Fibroblast of skin of back (primary cell): ENCODE measurements at places on chromosomes 16 and 17.

- peak; percentile 61 for DNase-seq
Observed at GRCh38 chr17:19650826-19651225, 2.3 kb downstream of the ALDH3A2 start.

DNA sequence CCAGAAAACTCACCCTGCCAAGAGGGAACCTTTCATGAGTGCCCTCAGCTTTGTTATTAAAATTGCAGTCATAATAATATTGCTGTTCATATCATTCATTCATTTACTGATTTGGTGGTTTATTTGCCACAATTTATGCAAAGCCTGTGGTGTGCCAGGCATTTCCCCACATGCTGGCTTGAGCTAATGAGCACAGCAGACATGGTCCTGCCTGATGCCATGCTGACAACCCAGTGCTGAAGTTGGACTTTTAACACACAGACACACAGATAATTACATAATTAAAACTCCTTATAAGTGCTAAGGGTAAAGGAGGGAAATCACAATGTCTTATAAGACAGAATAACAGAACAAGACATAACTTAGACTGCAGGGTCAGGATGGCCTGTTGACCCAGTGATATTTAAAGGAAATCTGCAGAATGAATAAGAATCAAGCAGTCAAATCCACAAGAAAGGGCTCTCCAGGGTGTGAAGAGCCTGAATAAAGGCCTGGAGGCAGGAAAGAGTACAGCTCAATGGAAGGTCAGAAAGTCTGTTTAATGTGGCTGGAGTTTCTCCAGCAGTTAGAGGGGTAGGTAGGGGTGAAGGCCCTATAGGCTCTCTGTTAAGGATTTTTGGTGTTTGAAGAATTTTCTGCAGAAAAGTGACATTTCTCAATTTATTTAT is 196.9 kb upstream of the CDH11 start:
- DNase-seq, result no peak

DNA sequence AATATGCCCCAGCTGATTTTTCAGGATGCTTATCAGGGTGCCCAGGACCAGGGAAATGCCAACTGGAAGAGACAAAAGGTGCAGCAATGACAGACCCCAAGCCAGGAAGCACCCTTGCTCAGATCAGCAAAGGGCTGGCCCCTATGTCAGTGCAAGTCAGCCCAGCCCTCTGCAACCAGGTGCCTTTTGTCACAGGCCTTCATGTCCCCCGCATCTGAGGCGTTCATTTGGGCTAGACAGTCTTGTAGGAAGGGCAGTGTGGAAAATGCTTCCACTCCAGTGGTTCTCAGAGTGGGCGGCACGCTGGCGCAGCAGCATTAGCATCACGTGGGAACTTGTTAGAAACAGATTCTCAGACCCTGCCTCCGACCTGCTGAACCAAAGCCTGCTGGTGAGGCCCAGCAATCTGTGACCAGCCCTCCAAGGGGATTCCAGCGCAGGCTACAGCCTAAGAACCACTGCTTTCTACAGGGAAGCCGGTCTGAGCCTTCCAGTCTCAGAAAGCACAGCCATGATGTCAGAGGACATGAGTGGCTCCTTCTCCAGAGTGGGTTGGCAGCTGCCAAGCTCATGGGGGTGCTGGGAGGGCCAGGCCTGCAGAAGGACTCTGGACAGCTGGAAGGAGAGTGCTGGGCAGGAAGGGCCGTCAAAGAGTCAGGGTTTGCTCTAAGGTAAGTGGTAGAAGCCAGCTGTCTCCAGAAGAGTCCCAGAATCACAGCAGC is 13.1 kb downstream of the SLC47A2 start:
- no peak for DNase-seq

DNA sequence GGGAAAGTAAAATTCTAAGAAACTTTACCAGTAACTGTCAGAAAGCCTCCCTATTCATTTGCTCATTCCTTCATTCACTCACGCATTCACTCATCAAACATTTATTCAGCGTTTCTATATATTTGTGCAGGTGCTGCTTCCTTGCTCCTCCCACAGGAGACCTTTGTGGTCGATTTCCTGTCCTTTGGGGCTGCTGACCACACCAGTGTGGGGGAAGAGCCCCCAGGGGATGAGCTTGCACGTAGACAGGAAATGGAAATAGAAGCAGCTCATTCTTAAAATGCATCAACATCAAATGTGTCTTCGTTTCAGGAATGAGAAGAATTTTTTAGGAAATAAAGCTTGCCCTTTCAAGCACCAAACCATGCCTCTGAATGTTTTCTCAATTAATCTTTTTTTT is 9.6 kb downstream of the PIK3R6 start:
- DNase-seq, result peak; percentile 95

DNA sequence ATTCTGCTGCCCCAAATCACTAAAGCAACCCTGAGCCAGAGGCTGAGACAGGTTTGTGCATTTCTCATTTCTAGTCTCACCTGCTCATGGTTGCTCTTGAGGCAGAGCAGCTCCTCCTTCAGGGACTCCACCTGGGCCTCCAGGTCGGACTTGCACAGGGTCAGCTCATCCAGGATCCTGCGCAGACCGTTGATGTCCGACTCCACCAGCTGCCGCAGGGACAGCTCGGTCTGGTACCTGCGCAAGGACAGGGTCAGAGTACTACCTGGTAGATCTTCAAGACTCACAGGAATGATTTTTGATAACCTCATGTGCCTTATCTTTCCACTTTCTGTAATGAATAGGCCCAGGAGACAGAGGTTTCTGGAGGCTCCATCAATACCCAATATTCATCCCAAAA is 1.1 kb downstream of the KRT31 start:
- DNase-seq, result no peak

DNA sequence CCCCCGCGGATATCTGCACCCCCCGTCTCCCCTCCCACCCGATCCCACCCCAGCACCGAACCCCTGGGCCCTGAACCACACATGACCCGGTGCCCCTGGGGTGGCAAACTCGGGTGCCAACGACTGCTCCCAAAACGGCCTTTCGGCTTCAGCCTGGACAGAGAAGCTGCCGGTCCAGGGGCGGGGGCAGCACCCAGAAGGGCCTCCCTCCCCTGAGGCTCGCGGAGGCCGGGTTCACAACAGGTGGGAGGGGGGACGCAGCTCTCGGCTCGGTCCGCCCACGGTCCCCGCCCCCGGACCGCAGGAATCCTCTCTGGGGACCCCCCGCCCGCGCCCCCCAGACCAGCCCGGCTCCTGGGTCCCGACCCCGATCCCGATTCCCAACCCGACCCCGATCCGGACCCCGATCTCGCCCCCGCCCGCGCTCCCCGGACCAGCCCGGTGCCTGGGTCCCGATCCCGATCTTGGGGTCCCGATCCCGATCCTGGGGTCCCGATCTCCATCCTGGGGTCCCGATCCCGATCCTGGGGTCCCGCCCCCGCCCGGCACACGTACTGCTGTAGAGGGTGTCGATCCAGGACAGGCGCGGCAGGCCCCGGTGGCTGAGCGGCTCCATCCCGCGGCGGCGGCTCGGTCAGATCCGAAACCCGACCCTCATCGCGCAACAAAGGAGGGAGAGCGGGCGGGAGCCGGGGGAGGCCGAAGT is 516 bp downstream of the ABR start:
- DNase-seq, result peak; percentile 52

DNA sequence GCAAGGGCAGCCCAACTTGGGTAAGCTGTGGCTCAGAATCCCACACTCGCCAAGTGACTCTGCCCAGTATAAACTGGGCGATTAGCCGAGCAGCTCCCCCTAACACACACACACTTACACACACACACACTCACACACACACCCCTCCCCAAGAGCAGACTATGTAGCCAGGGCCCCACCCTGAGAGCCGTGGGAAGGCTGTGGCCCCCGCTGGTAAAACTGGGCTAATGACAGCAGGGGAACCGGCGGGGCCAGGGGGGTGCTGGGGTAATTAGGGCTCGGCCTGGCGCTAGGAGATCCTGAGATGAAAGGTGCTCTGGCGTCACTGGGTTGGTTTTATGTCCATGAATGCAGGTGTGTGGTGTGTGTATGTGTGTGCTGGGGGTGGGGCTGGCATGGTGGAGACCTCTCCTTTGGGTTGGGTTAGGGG is 1.1 kb upstream of the THRA start:
- DNase-seq, result no peak

DNA sequence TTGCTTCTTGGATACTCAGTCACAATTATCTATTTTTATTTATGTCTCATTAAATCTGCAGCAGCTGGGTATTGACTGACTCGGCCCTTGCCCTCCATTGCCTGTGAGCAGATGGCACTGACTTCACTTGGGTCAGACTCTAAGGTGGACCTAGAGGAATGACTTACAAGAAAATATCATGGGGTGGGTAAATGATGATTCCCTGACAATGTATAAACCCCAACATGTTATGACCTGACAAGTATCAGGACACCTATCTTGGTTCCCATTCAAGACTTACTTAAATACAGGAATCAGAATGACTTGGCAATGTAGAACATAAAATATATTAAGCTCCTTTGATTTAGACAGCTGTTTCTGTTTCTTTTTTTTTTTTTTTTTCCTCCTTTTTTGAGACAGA is 953.5 kb downstream of the CDH11 start:
- no peak for DNase-seq

- no peak for DNase-seq
Observed at GRCh38 chr16:4606354-4606753, 8.3 kb downstream of the UBALD1 start.

DNA sequence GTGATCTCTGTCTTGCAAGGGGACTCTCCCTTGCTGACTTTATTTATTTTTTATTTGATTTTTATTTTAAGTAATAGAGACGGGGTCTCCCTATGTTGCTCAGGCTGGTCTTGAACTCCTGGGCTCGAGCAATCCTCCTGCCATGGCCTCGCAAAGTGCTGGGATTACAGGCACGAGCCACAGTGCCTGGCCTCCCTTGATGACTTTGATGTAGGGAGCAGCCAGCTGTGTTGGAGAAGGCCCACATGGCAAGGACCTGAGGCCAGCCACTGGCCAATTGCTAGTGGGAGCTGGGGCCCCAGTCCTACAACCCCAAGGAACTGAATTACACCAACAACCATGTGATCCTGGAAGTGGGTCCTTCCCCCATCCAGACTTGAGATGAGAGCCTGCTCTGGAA is 81.8 kb downstream of the CNGB1 start:
- no peak for DNase-seq

DNA sequence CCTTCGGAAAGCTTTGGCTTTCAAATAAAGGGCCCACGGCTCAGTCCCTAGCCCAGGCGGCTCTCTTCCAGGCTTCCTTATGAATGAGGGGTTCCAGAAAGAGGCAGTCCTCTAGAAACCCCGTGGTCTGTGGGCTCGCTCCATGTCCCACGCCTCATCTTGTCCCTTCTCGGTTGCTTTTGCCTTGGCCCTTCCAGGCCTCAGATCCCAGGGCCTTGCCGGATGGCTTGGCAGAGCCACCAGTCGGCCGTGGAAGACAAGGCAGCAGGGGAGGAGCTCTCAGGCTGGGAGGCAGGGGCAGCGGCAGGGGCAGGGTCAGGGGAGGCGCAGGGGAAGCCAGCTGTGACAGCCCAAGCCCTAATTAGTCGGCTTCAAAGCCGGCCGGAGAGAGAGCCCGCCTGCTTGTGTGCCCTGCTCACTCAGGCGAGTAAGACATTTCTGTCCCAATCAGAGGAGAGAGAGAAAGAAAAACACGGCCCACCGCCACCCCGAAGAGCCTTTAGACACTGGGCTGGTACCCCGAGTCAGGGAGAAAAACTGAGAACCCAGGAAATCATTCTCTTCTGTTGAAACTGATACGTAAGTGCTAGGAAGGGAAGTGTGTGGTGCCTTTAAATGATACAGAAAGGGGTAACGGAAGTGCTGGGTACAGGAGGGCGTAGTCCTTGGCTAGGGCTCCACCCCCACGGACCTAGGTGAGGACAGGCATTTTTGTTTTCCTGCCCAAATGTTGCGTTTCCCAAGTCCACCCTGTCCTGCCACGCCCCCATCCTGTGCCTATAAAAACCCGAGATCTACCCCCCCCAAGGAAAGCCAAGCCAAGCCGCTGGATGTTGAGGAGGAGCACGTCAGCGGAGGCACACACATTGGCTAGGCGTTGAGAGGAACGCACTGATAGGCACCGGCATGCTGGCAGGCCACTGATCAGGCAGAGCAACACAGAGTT is 27.8 kb upstream of the MEIOC start:
- DNase-seq, result no peak

DNA sequence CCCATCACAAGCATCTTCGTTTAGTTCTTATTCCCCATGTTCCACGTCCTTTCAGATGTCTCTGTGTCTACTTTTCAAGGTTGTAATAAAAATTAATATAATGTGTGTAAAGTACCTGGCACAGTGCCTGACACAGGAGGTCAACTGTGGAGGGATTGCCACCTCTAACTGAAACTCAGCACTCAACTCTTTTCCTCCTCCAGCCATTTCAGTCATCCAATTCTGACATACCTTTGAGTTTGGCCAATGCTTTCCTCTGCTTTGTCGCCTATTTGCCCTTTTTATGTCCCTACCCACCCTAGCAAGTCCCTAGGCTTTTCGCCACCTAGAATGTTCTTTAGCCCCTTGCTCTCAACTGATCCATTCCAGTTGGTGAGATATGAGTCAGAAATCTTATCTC is 1.6 kb downstream of the UBE2Z start:
- no peak for DNase-seq

GRCh38 chr16:203246-203645 is 23.0 kb downstream of the HBQ1 start:
- DNase-seq, result no peak

GRCh38 chr17:226108-227077 is 44.9 kb upstream of the DOC2B start:
- no peak for DNase-seq

DNA sequence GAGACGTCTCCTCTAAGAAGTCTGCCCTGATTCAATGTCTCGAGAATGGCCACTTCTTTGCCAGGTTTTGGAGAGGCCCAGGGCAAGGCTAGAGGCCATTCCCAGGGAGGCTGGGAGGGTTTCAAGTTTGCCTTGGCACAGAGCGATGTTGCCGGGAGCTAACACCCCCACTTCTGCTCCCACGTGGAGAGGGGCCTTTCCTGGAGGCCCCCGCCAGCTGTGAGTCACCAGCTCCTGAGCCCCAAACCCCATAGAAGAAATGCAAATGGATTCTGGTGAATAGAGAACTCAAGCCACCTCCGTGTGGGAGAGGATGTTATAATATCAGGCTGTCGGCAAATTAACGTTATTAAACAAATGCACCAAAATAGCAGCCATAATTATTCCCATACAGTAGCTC is 62.2 kb downstream of the CACNG5 start:
- no peak for DNase-seq

GRCh38 chr17:1203967-1204291 is 24.1 kb upstream of the ABR start:
- DNase-seq, result no peak

- DNase-seq, result peak; percentile 27
Observed at GRCh38 chr16:27795992-27796614, 246.2 kb downstream of the KATNIP start.

GRCh38 chr16:71460236-71460635 is 1.8 kb downstream of the ZNF23 start:
- DNase-seq, result peak; percentile 84
